ENCODE measurements at places on chromosomes 5 and 9.
A peak's percentile ranks its signal among the peaks of the same experiment; 100 is the strongest.

- no peak for DNase-seq
Observed at GRCh38 chr9:95529910-95530309, 13.1 kb upstream of the PTCH1 start.

DNA sequence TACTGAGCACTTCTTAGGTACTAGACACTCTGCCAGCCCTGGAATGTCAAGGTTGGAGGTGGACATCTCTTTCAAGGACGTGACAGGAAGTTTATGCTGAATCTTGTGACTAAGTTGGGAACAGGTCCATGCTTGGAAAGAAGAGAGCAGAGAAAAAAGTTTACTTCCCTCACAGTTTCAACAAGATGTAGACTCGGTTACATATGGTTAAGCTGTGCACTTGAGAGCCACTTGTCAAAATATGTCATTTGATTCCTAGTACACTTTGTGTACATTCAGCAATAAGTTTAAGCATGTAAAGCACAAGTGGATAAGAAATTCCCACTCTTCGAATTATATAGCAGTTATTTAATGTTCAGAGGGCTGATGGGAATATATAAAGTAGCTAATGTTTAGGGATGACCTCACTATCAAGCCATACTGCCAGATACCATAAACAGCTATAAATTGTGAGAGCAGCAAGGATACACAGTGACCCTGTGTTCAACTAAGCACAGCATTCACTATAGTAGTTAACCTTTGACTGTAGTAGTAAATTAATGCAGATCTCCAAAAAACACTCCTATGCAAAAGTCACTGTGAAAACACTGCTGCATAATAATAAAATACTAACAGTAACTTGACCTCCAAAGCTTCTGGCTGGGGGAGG lies 1944.6 kb upstream of the WWC1 start:
- no peak for DNase-seq

GRCh38 chr5:67960939-67961338 lies 254.6 kb upstream of the PIK3R1 start:
- DNase-seq = no peak

- DNase-seq = no peak
Observed at GRCh38 chr9:86353655-86354010, 577 bp downstream of the TUT7 start.

DNA sequence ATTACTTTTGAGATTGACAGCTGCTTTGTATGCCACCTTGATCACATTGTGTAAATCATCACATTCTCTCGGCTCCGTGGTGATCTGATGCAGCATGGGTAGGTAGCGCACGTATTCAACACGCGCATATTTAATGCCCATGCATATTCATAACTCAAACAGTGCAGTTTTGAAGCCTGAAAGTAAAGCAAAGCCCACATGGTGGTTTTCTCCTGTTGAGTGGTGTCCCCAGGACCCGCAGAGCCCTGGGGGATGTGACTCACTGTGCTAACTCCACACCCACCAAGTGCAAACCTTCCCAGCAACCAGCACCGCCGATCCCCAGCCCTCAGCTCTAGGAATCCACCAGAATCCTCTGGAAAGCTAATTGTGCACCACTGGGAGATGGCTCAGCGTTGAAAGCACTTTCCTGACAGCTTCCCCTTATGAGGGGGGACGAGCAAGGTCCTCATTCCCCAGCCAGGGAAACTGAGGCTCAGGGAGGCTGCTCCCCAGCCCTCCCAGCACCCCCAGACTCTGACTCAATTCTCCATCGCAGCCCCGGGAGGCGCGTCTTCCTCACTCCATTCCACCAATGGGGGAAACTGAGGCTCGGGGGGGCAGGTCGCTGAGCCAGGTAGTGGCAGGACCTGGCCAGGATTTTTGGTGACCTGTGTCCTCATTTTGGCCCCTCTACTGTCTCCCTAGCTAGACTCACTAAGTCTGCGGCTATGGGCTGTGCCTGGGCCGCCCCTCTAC lies 46.4 kb downstream of the SARDH start:
- no peak for DNase-seq

DNA sequence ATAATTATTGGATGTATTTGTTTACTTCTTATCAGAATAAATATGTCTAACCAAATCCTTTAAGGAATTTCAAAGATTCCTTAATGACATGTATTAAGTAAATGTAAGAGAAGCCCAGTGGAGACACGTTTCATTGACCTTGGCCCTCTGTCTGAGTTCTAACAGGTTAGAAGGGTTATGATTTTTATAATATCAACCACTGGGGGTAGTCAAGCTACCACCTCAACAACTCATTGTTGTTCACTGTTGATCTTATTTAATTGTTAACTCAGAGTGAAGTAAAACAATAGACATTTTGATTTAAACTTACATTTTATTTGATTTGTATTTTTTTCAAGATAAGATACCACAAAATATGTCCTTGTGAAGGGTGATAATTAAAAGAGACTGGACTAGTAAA lies 499.2 kb upstream of the COX7C start:
- DNase-seq = peak; percentile 7

GRCh38 chr5:140569197-140569596 lies 4.6 kb downstream of the SLC35A4 start:
- no peak for DNase-seq
